Activated naive CD8-positive, alpha-beta T cell treated with anti-CD3 and anti-CD28 coated beads, Interleukin-2, amount 50 U/mL, for 24 hours (primary cell): ENCODE measurements at places on chromosomes 12 and 14.
A peak's percentile ranks its signal among the peaks of the same experiment; 100 is the strongest.

DNA sequence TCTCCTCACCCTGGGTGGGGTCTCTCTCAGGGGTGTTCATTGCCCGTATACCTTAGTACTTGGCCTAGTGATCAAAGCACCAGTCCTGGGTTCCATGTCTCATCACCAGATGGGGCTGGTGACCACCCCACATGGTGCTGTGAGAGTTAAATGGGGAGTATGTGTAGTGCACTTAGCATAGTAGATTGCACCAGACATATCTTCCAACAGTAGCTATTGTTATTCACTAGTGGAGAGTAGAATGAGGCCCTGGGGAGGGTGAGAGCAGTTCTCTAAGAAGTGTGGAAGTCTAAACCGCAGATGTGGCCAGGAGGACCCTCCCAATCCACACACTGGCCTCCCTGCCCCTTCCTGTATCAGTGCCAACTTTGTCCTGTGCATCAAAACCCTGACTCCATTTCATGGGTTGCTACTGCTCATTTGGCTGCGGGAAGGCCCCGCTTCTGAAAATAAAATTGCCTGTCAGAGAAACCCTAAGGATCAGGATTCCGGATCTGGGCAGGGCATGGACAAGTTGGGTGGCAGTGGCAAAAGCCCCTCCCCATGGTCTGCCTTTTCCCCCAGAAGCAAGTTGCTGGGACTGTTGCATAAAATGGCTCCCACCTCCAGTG lies 4.4 kb downstream of the CD9 start:
- H3K4me3 ChIP-seq, result no peak overlapping the region
- no peak for DNase-seq
- H3K27me3 ChIP-seq, result peaks cover 18% of the 10 kb centered on the region
- no peak overlapping the region for H3K27ac ChIP-seq
- no peaks in the 10 kb centered on the region for H3K36me3 ChIP-seq
- peaks cover 20% of the 10 kb centered on the region for H3K4me1 ChIP-seq

GRCh38 chr12:51025338-51025835 lies 797 bp downstream of the SLC11A2 start:
- H3K4me1 ChIP-seq, result peaks cover 63% of the 10 kb centered on the region
- peaks cover 2% of the 10 kb centered on the region for H3K36me3 ChIP-seq
- peak overlapping the region; percentile 93 for H3K27ac ChIP-seq
- peak overlapping the region; percentile 86 for H3K4me3 ChIP-seq
- no peaks in the 10 kb centered on the region for H3K27me3 ChIP-seq
- peak; percentile 33 for DNase-seq

DNA sequence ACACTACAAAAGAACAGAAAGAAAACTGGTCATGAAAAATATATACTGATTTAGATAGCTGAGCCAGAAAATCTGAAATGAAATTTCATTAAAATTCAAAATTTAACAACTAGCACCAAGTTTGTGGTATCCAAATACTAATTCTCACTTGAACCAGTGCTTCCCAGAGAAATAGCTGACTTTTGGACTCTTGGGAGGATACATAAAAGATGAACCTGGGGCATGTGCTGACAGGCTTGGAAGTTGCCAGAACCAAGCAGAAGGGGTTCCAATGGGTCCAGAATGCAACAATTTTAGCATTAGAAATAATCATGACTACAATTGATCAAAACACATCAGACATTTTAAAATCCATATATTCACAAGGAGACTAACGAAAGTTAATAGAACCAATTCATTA lies 175.0 kb downstream of the MDGA2 start:
- no peak overlapping the region for H3K27ac ChIP-seq
- DNase-seq, result no peak
- H3K4me3 ChIP-seq, result no peak overlapping the region
- no peaks in the 10 kb centered on the region for H3K36me3 ChIP-seq

- no peak overlapping the region for H3K4me3 ChIP-seq
- H3K4me1 ChIP-seq, result peaks cover 29% of the 10 kb centered on the region
- no peaks in the 10 kb centered on the region for H3K27me3 ChIP-seq
- H3K27ac ChIP-seq, result peak overlapping the region; percentile 47
- H3K36me3 ChIP-seq, result peaks cover 59% of the 10 kb centered on the region
- no peak for DNase-seq
Observed at GRCh38 chr12:50991291-50991690, 34.9 kb downstream of the SLC11A2 start.

- H3K27ac ChIP-seq, result no peak overlapping the region
- no peaks in the 10 kb centered on the region for H3K36me3 ChIP-seq
- no peak for DNase-seq
Observed at GRCh38 chr12:24049101-24049500, 99.6 kb upstream of the SOX5 start.
